ENCODE measurements at places on chromosomes 4 and X. TPM values are rescaled to one million over a fixed set of nuclear protein-coding genes. Genes with fewer than 3 reads are reported as not detected.

- no peak overlapping the region for H3K27ac ChIP-seq
- no peaks in the 10 kb centered on the region for H3K27me3 ChIP-seq
- no peak overlapping the region for H3K4me3 ChIP-seq
- no peak for DNase-seq
- H3K36me3 ChIP-seq: no peaks in the 10 kb centered on the region
- H3K4me1 ChIP-seq: no peaks in the 10 kb centered on the region
Observed at GRCh38 chr4:164408831-164409230, 345.1 kb upstream of the SMIM31 start.

- DNase-seq: no peak
- H3K27ac ChIP-seq: no peak overlapping the region
- H3K4me1 ChIP-seq: no peaks in the 10 kb centered on the region
Observed at GRCh38 chr4:138728566-138728965, 287.0 kb upstream of the NOCT start.

RASSF6 gene
- total RNA-seq: 0.27 TPM

DNA sequence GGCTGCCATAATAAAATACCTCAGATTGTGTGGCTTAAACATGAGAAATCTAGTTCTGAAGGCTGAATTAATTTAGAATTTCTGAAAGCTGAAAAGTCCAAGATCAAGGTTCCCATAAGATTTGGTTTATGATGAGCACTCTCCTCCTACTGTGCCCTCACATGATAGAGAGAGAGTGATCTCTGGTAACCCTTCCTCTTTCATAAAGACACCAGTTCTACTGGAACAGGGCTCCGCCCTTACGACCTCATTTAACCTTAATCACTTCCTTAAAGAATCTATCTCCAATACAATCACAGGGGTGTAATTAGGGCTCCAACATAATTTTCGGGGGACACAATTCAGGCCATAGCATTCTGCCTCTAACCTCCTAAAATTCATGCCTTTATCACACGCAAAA is 194.0 kb upstream of the MAB21L2 start:
- no peak overlapping the region for H3K4me3 ChIP-seq
- no peaks in the 10 kb centered on the region for H3K27me3 ChIP-seq
- H3K27ac ChIP-seq: no peak overlapping the region
- H3K36me3 ChIP-seq: no peaks in the 10 kb centered on the region
- no peak for DNase-seq

- H3K4me1 ChIP-seq: no peaks in the 10 kb centered on the region
- H3K27ac ChIP-seq: no peak overlapping the region
- H3K27me3 ChIP-seq: no peaks in the 10 kb centered on the region
- H3K4me3 ChIP-seq: no peak overlapping the region
Observed at GRCh38 chrX:69066966-69067525, 98.2 kb downstream of the PJA1 start.

TRAM1L1 gene
- 0.32 TPM for total RNA-seq

DNA sequence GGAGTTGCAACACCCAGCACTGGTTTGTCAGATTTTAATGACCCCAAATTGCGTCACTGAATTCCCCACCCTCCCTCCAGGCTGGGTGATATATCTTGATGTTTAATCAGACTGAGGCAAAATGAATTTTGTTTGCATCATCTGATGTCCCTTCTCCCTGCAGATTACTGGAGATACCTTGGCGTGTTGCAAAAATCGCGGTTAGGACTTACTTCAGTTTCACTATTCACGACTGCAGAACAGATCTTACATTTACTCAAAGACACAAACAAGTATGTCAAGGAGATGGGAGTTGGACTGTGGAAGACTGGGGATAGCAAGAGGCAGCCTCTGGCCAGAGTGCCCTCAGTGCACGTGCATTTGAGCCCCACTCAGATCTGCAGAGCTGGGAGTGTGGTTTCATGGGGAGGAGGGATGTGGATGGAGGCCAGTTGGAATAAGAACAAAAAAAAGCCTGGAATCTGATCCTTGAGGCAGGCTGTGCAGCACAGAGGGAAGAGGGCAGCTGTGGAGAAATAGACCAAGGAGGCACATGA is 92.2 kb upstream of the MTM1 start:
- no peaks in the 10 kb centered on the region for H3K36me3 ChIP-seq
- DNase-seq: no peak
- no peak overlapping the region for H3K27ac ChIP-seq
- H3K4me3 ChIP-seq: no peak overlapping the region
- no peaks in the 10 kb centered on the region for H3K27me3 ChIP-seq
- H3K4me1 ChIP-seq: peaks cover 5% of the 10 kb centered on the region

DNA sequence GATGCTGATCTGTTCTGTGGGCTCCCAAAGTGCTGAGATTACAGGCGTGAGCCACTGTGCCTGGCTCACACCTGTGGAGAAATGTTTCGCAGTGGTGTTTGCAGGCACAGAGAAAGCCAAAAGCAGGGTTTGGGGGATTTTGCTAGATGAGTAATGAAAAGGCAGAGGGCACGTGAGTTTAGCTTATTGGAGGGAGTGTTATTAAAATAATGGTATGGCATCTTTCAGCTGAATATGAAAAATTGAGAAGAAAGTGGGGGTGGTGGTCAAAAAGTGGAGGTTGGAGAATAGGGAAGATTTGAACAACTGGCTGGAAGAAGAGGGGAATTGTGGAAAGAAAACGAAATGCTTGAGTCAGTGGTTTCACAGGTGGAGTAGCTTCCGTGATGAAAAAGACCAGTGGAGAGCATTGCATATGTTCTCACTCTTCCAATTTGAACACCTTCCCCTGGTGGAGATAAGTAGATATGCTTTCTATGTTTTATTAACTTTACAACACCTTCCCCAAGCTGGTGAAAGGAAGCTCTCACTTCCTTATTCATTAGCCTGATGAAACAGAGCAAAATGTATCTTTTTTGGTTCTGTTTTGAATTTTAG is 1.1 kb upstream of the CHST7 start:
- no peaks in the 10 kb centered on the region for H3K36me3 ChIP-seq
- H3K4me3 ChIP-seq: no peak overlapping the region
- H3K4me1 ChIP-seq: peaks cover 3% of the 10 kb centered on the region
- no peak overlapping the region for H3K27ac ChIP-seq

DNA sequence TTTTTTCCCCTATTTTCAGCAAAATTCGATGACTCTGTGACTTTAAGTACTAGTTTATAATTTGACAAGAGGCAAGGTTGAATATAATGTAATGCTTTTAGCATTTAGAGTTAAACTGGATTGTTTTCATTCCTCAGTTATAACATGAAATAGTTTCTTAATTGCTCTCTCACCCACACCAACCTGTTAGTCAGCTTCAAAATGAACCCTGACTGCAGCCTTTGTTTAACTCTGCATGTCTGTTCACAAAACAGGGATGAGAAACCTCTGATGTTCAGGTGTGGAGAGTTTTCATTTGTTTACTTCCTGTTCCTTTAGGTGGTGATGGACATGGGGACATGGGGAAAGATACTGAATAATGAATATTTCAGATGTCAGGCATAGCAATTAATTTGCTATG is 49.9 kb upstream of the MND1 start:
- H3K27ac ChIP-seq: no peak overlapping the region
- no peaks in the 10 kb centered on the region for H3K27me3 ChIP-seq
- H3K36me3 ChIP-seq: no peaks in the 10 kb centered on the region
- no peak overlapping the region for H3K4me3 ChIP-seq
- no peaks in the 10 kb centered on the region for H3K4me1 ChIP-seq
